ENCODE measurements at places on chromosomes 3 and 15.

DNA sequence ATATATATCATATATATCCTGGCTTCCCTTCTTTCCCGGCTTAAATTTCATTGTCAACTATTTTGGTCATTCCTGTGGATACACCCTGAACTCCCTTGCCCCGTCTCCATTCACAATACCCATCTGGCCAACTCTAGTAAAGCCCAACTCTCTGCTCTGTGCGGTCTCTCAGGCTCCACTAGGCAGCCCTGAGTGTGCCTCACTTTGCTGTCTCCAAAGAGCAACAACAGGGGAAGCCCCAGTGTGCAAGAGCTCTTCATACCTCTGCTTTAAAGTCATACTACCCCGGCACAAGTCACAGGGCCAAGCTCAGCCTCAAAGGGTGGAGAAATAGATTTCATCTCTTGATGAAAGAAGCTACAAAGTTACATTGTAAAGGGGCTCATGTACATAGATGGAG is 18.9 kb upstream of the FEM1B start:
- no peak for DNase-seq

- DNase-seq = no peak
Measured at GRCh38 chr3:157373783-157374182, 62.9 kb upstream of the PTX3 start.

- no peak for DNase-seq
Measured at GRCh38 chr3:183481582-183481981, 53.2 kb upstream of the MCF2L2 start.

DNA sequence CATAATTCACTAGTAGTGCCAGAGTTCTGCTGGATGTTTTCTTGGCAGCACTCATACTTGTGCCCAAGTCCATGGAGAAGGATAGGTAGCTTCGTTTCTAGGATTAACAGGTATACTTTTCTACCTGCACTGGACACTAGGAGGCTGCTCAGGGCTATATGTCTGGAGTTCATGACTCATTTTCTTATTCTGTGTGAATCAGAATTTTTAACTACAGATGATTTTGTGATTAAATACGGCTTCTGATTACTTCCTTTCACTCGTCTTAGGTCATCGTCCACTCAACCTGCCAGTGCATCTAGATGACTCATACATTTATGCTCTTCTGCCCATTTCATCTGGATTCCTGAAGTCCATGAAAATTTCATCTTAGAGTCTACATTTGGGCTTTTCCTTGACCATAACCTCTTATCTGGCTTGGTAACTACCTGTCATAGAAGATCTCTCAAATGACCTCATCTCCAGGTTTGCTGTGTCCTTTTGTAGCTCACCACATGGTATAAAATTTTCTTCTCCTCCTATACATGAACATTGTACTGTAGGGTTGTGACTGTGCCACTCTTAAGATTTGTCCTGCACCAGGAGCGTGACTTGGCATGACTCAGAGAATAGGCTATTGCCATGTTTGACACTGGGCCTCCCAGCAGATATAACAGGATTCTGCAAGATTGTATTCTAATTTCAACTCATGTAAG is 66.7 kb upstream of the GCSAM start:
- DNase-seq = no peak

GRCh38 chr15:79322945-79323344 is 12.0 kb downstream of the TMED3 start:
- no peak for DNase-seq

Data from NCI-H774 (cell line).